ENCODE measurements at places on chromosomes 2 and 18. TPM values are rescaled to one million over a fixed set of nuclear protein-coding genes. Genes with fewer than 3 reads are reported as not detected.

Gene TRABD2A
- total RNA-seq, result 0.34 TPM

Gene MC4R
- not detected for total RNA-seq

DNA sequence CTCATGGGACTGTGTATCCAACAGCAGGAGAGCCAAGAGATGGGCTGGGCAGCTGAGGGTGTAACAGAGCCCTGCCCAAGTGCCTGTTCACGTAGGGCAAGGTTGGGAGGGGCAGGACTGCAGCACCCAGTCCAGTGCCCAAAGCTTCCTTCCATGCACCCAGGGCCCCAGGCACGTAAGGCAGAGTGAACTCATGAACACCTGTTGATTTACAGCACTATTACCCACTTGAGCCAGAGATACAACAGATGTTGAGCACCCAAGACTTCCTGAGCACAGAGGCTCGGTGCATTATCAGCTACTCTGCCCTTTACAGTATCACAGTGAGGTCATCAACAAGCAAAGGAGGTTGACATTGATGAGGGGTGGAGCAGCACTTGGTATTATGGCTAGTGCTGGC lies 50.2 kb upstream of the FHL2 start:
- H3K27me3 ChIP-seq, result no peaks in the 10 kb centered on the region
- no peaks in the 10 kb centered on the region for H3K36me3 ChIP-seq
- peaks cover 14% of the 10 kb centered on the region for H3K4me1 ChIP-seq
- no peak overlapping the region for H3K4me3 ChIP-seq
- H3K27ac ChIP-seq, result no peak overlapping the region
- no peak for DNase-seq

Gene PLEK
- 2.3 TPM for total RNA-seq

- DNase-seq, result no peak
- no peak overlapping the region for H3K27ac ChIP-seq
- no peaks in the 10 kb centered on the region for H3K4me1 ChIP-seq
- H3K36me3 ChIP-seq, result no peaks in the 10 kb centered on the region
- H3K4me3 ChIP-seq, result no peak overlapping the region
- H3K27me3 ChIP-seq, result no peaks in the 10 kb centered on the region
Observed at GRCh38 chr2:181949047-181949446, 36.6 kb upstream of the PPP1R1C start.

GRCh38 chr2:132392221-132392620 lies 24.4 kb upstream of the GPR39 start:
- DNase-seq, result no peak
- H3K4me3 ChIP-seq, result no peak overlapping the region
- no peaks in the 10 kb centered on the region for H3K4me1 ChIP-seq
- H3K36me3 ChIP-seq, result no peaks in the 10 kb centered on the region
- H3K27ac ChIP-seq, result no peak overlapping the region
- no peaks in the 10 kb centered on the region for H3K27me3 ChIP-seq

DNA sequence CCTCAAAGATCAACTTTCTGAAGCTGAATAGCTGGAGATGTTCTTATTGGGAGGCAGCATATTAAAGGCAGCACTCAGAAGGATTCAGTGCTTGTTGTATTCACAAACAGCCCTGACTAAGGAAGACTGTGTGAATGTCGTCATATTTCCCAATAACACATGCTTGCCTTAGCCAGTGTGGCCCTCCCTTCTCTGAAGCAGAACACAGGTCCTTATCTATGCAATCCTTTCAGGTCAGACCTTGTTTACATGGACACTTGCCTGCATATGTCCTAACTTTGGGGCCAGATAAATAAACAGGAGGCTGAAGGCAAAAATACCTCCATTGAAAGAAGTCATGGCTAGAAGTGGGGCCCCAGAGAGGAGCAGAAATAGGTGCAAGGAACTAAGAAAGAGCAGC lies 97.2 kb downstream of the SLC4A3 start:
- no peak overlapping the region for H3K4me3 ChIP-seq
- no peaks in the 10 kb centered on the region for H3K27me3 ChIP-seq
- H3K27ac ChIP-seq, result peak overlapping the region; percentile 38
- no peak for DNase-seq

Gene RAMP1
- 105 TPM for total RNA-seq

DNA sequence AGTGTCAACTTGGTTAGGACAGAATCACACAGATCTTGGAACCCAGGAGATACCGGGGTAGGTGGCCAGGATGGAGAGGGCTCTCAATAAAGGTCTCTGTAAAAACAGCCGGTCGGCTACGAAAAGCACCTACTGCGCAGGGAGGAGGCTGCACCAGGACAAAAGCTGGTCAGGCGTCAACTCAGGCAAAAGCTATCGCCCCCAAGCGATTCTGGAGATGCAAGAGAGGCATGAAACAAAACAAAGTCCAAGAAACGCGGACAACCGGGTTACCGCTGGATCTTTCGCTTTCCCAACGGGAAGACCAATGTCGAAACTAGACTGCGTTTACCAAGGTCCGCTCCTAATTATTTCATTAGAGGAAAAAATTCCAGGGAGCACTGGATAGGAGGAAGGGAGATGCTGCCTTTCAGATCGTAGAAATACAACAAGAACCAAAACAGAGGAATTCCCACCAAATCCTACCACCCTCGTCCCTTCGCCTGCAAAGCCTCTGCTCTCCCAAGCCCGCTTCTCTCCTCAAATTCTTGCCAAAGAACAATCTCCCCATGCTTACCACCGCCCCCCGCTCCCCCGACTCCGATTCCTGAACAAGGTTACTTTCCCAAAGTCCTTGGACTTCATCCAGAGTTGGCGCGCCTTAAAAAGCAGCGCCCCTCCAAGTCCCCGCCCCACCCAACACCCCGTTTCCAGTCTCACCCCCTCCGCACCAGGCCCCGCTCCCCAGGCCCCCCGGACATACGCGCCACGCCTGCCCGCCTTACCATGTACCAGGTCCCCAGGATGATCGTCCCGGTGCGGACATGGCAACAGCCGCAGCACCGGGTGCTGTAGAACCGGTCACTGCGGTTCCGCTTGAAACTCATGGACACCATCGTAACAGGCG lies 539 bp downstream of the LAPTM4A start:
- peak overlapping the region; percentile 71 for H3K4me3 ChIP-seq
- no peaks in the 10 kb centered on the region for H3K27me3 ChIP-seq

Gene NEDD4L
- 19.6 TPM for total RNA-seq

Gene RBMS1
- 24.1 TPM for total RNA-seq

Gene STK11IP
- total RNA-seq, result 5.5 TPM

Gene ASAP2
- total RNA-seq, result 4.1 TPM

Gene ANKRD30BL
- total RNA-seq, result not detected

- no peak overlapping the region for H3K27ac ChIP-seq
- H3K36me3 ChIP-seq, result no peaks in the 10 kb centered on the region
- no peak for DNase-seq
Observed at GRCh38 chr2:212843409-212844199, 305.0 kb upstream of the ERBB4 start.

Gene CGREF1
- total RNA-seq, result 7.4 TPM

DNA sequence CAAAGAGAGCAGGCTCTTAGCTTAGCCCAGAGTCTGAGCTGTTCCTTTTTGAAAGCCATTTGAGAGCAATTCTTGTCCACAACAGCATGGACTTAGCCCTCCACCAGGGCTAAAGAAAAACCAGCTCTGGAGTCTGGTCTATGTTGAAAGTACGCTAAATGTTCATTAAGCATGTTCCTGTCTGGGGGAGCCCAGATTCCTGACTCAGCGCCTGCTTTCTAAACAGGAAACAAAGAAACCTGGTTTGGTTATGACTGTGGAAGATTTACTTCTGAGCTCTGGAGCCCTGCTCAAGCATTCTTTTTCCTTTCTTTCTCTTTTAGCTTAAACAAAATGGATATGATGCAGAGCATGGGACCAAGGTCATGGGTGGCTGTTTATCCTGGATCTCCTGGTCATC lies 279.8 kb downstream of the RBM43 start:
- H3K4me3 ChIP-seq, result no peak overlapping the region
- no peak overlapping the region for H3K27ac ChIP-seq
- H3K36me3 ChIP-seq, result no peaks in the 10 kb centered on the region

Gene KCNG3
- not detected for total RNA-seq

Gene GCKR
- not detected for total RNA-seq

Gene ALS2
- 23.3 TPM for total RNA-seq

- no peaks in the 10 kb centered on the region for H3K4me1 ChIP-seq
- no peak overlapping the region for H3K27ac ChIP-seq
- no peaks in the 10 kb centered on the region for H3K27me3 ChIP-seq
- H3K4me3 ChIP-seq, result no peak overlapping the region
Observed at GRCh38 chr2:206548383-206548782, 93.9 kb upstream of the FAM237A start.

DNA sequence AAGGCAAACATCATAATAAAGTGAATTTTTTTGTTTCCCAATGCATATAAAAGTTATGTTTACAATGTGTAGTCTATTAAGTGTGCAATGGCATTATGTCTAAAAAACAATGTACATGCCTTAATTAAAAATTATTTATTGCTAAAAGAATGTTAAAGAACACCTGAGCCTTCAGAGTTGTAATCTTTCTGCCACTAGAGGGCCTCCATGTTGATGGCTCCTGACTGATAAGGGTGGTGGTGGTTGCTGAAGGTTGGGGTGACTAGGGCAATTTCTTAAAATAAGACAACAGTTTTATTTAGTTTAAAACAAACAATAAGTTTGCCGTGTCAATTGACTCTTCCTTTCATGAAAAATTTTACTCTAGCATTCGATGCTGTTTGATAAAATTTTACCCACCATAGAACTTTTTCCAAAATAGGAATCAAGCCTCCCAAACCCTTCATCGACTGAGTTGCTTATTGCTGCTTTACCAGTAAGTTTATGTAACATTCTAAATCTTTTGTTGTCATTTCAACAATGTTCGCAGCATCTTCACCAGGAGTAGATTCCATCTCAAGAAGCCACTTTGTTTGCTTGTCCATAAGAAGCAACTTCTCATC lies 32.3 kb downstream of the MAP3K2 start:
- H3K36me3 ChIP-seq, result no peaks in the 10 kb centered on the region
- H3K27ac ChIP-seq, result no peak overlapping the region
- H3K4me3 ChIP-seq, result no peak overlapping the region
- H3K4me1 ChIP-seq, result peaks cover 31% of the 10 kb centered on the region
- no peaks in the 10 kb centered on the region for H3K27me3 ChIP-seq

Gene PLGLB1
- 1.1 TPM for total RNA-seq

DNA sequence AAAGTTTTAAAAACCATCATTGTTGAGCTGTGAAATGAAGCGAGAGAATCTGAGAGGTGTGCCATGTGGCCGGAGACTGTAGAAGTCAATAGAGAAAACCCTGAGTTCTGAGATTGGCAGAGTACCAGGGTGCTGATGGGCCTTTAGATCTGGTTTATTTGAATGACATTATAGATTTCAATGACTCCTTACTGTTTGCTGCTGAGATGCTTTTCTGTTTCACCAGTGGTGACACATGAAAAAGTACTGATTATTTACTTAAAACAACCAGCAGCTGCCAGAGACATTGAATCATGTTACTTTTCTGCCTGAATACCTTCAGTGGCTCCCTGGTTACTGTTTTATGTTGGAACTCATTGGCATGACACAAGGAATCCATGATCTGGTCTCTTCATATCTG lies 602.7 kb upstream of the ZNF804A start:
- H3K36me3 ChIP-seq, result no peaks in the 10 kb centered on the region
- DNase-seq, result no peak
- no peak overlapping the region for H3K4me3 ChIP-seq
- H3K27me3 ChIP-seq, result no peaks in the 10 kb centered on the region
- no peaks in the 10 kb centered on the region for H3K4me1 ChIP-seq

DNA sequence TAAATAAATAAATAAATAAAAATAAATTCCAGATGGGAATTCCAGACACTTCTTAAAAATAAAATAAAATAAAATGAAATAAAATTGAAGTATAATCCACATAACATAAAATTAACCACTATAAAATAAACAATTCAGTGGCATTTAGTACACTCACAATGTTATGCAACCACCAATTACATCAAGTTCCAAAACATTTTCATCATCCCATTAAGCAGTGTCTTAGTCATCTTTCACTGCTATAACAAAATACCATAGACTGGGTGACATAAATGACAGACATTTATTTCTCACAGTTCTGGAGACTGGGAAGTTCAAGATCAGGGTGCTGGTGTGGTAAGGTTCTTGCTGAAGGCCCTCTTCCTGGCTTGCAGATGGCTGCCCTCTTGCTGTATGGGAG lies 22.6 kb upstream of the PROKR1 start:
- no peak for DNase-seq
- no peaks in the 10 kb centered on the region for H3K27me3 ChIP-seq
- H3K27ac ChIP-seq, result no peak overlapping the region

- no peak for DNase-seq
- H3K27me3 ChIP-seq, result no peaks in the 10 kb centered on the region
- peak overlapping the region; percentile 88 for H3K27ac ChIP-seq
- no peaks in the 10 kb centered on the region for H3K36me3 ChIP-seq
- H3K4me3 ChIP-seq, result peak overlapping the region; percentile 50
- H3K4me1 ChIP-seq, result peaks cover 30% of the 10 kb centered on the region
Observed at GRCh38 chr2:226690461-226691024, 109.1 kb downstream of the IRS1 start.

- H3K4me3 ChIP-seq, result no peak overlapping the region
- H3K27me3 ChIP-seq, result no peaks in the 10 kb centered on the region
- H3K4me1 ChIP-seq, result peaks cover 23% of the 10 kb centered on the region
- H3K27ac ChIP-seq, result peak overlapping the region; percentile 56
Observed at GRCh38 chr2:24702800-24703199, 90.4 kb downstream of the PTRHD1 start.

- H3K4me3 ChIP-seq, result no peak overlapping the region
- H3K27ac ChIP-seq, result no peak overlapping the region
- H3K27me3 ChIP-seq, result no peaks in the 10 kb centered on the region
- no peak for DNase-seq
Observed at GRCh38 chr2:191543708-191544107, 134.2 kb upstream of the NABP1 start.

Gene MIB1
- total RNA-seq, result 16.1 TPM

GRCh38 chr2:11177871-11178690 lies 22.8 kb downstream of the SLC66A3 start:
- H3K27me3 ChIP-seq, result no peaks in the 10 kb centered on the region
- no peak for DNase-seq
- H3K36me3 ChIP-seq, result no peaks in the 10 kb centered on the region
- no peak overlapping the region for H3K27ac ChIP-seq
- H3K4me3 ChIP-seq, result no peak overlapping the region

Gene C2orf92
- total RNA-seq, result 3.6 TPM

Gene NEU4
- total RNA-seq, result 7.5 TPM

GRCh38 chr18:46910856-46911255 lies 6.5 kb downstream of the PIAS2 start:
- no peak for DNase-seq
- no peaks in the 10 kb centered on the region for H3K36me3 ChIP-seq
- H3K27ac ChIP-seq, result peak overlapping the region; percentile 12
- peaks cover 41% of the 10 kb centered on the region for H3K4me1 ChIP-seq
- no peaks in the 10 kb centered on the region for H3K27me3 ChIP-seq
- H3K4me3 ChIP-seq, result no peak overlapping the region

Gene CCDC141
- 5.9 TPM for total RNA-seq

DNA sequence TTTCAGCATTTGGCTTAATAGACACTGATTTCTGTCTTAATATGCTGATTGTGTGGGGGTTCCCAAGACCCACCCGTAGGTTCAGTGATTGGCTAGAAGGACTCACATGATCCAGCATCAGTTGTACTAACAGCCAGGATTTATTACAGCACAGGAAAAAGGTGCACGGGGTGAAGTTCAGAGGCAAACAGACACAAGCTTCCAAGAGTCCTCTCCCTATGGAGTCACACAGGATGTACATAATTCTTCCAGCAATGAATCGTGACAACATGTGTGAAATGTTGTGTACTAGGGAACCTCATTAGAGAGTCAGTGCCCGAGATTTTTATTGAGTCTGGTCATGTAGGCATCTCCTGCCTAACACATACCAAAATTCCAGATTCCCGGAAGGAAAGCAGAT lies 52.8 kb downstream of the GALNT1 start:
- no peaks in the 10 kb centered on the region for H3K27me3 ChIP-seq
- H3K4me1 ChIP-seq, result peaks cover 19% of the 10 kb centered on the region
- no peak for DNase-seq
- no peaks in the 10 kb centered on the region for H3K36me3 ChIP-seq
- no peak overlapping the region for H3K4me3 ChIP-seq
- H3K27ac ChIP-seq, result peak overlapping the region; percentile 72
